ENCODE measurements at places on chromosomes 16 and 17. TPM values are rescaled to one million over a fixed set of nuclear protein-coding genes. Genes with fewer than 3 reads are reported as not detected.

DNA sequence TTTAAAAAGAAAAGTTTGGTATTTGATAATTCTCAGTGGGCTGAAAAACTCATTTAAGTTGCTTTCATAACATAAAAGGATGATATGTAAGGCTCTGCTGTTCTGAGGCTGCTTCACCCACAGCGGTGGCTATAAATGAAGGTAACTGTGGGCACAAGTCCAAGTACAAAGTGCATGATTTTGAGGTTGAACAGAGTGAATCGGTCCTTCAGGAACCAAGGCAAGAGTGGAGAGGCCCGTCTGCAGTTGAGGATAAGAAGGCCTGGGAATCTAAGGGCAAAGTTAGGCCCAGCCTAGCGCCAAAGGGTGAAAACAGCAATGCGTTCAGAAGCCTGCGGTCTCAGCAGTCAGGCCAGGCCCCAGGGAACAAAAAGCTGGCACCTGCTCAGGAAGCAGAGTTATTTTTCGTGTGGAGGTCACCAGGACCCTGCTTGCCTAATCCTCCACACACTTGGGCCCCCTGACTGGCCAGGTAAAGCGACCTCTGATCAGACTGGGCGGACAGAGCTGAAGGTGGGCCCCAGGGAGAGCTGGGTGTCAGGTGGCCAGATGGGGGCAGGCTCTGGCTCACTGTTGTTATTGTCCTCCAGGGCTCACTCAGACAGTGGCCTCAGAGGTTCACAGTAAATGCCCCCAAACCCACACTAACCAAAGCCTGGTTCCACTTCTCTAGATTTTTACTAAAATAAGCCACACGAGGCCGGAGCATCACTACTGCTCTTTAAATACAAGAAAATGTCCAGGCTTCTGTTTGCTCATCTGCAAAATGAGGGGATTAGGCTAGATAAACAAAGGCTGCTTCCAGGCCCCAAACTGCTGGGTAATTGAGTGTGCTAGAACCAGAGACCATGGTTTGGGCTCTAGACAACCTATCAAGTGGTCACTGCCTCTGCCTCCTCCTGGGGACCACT, 46.5 kb downstream of the TEX2 start:
- DNase-seq = no peak

DNA sequence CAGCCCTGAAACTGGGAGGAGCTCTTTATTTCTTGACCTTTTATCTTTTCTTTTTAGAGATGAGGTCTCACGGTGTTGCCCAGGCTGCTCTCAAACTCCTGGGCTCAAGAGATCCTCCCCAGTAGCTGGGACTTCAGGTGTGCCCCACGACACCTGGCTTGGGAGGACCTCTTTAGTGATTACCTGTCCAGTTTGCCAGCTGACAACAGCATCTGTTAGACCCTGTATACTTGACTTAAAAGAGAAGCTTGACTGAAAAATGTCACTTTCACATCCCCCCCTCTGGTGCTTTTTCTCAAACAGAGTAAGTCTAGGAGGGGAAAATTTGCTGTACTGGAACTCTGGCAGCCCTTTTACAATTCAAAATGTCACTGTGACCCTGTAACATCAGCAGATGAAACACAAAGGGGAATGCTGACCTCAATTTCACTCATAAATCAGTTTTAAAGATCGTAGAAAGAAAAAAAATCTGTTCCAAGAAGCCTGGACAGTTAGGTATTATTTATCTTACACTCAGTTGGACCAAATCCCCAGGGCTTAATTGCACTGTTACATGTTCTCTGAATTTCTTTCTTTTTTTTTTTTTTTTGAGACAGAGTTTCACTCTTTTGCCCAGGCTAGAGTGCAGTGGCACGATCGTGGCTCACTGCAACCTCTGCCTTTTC, 1.8 kb upstream of the ERN1 start:
- DNase-seq = no peak

GRCh38 chr17:36148559-36149295, 27.7 kb downstream of the TBC1D3B start:
- DNase-seq = peak; percentile 86

CEP295NL gene
- 1.4 TPM for total RNA-seq

TLCD1 gene
- total RNA-seq = 4.8 TPM

GRCh38 chr17:47956791-47957590, 692 bp downstream of the PRR15L start:
- no peak for DNase-seq

DNA sequence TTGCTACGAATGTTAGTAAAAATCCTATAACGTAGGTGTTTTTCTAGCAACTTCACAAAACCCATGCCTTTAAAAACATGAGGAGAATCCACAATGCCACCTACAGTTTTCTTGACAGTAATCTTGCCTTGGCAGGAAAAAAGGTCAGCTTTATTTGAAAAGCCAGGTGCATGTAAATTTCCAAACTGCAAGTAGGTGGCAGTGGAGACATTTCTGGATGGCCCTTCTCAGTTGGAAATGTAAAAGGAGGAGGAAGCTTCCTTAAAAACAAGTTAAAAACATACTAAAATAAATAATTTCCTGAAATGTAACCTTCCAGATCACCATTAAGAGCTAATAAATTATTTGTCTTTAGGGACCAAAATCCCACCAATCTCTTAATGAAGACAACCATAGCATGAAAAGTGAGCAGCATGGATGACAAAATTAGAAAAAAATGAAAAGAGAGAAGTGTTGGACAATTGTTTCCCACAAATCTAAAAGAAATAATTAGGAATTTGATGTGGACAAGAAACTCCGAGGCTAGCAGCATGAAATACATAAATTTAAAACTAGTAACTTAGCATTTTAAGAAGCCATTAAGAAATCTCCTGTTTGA, 152.2 kb downstream of the SNX11 start:
- DNase-seq = no peak

DNA sequence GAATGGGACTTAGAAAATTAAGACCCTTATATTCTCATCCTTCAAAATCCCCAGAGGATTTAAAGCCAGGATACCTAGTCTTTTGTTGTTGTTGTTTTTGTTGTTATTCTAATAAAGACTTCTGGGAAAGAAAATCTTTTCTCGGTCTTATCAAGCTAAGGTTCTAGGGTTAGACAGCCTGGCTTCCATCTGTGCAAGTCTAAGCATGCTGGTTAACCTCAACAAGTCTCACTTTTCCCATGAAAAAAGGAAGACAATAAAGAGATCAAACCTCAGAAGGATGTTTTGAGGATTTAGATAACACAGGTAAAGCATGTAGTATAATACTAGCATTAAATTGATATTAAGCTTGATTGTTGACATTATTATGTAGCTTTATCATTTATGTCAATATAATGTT, 486.4 kb upstream of the SOX9 start:
- no peak for DNase-seq

KIF19 gene
- 2.4 TPM for total RNA-seq

GRCh38 chr17:35064516-35065215, 1.2 kb upstream of the RFFL start:
- DNase-seq = no peak

DNA sequence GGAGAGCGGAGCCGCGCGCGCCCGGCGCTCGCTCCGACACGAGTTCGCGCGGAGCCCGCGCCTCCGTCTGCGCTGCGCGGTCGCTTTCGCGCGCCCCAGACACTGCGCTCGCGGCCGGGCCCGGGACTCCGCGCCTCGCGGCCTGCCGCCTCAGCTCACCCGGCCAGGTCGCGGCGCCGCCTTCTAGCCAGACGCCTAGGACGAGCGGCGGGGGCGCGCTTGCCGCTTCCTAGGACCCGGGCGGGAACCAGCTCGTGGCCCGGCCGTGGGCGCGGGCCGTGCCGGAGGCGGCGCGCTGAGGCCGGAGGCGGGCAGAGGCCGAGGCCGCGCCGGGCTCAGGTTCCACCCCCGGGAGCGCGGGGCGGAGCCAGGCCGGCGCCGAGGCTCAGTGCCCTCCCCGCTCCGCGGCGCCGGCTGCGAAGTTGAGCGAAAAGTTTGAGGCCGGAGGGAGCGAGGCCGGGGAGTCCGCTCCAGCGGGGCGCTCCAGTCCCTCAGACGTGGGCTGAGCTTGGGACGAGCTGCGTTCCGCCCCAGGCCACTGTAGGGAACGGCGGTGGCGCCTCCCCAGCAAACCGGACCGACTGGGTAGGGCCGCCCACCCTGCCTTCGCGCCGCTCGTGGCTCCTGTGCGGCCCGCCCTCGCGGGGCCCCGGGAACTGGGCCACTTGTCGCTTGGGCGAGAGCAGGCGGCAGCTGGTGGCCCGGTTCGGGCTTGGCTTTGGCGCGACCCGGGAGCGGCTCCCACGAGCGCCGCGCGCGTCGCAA, at the start of gene SPHK1:
TSS of gene SPHK1 (plus strand) at position 388 of the 765 bp plus-strand sequence. CDS start 1,036 bp downstream, outside the sequence.
- peak; percentile 85 for DNase-seq

NPB gene
- total RNA-seq = 0.12 TPM

GRCh38 chr17:17769869-17770631, 66.7 kb downstream of the SREBF1 start:
- DNase-seq = peak; percentile 45

DNA sequence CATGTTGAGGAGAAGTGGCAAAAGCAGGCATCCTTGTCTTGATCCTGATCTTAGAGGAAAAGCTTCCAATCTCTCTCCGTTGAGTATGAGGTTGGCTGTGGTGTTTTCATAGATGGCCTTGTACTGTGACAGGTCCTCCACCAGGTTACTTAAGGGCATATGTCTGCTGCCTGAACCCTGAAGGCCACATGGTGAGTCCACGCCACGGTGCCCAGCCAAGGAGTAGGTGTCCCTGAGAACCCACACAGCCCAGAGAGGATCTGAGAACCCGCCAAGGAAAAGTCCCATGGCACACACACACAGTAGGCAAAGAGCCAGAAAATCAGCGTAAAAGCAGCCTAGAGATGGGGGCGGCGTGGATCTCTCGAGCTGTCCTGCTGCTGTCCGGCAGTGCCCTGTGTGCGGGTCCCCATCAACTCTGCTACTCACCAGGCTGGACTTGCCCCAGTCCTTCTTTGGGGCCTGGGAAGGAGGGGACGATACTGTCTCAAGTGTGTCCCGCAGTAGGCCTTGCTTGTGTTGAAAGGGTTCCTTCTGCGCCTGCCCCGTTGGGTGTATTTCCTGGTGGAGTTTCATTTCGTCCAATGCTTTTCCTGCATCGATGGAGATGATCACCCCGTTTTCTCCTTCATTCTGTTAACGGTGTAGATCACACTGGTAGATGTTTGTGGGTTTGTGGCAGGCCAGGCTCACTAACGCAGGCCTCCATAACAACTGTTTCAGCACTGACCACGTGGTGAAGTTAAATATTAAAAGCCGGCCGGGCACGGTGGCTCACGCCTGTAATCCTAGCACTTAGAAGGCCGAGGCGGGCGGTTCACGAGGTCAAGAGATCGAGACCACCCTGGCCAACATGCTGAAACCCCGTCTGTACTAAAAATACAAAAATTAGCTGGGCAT, 90.8 kb upstream of the DNAH17 start:
- no peak for DNase-seq

DNA sequence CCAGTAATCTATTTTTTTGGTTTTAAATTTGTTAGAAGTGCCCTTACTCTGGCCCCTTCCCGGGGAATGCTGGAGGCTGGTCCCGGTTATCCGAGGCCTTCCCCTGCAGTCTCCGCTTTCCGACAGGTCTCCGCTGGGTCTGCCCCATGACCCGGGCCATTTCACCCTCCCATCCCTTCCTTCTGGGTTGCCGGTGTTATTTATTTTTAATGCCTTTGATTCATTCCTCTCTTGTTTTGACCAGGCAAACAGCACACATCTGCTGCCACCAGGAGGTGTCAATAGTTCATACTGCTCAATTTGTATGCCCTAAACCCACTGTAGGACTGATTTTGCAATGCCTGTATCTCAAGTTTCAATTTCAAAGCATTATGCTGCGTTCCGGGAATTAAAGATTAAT, 113.2 kb upstream of the IRX5 start:
- DNase-seq = no peak

DNA sequence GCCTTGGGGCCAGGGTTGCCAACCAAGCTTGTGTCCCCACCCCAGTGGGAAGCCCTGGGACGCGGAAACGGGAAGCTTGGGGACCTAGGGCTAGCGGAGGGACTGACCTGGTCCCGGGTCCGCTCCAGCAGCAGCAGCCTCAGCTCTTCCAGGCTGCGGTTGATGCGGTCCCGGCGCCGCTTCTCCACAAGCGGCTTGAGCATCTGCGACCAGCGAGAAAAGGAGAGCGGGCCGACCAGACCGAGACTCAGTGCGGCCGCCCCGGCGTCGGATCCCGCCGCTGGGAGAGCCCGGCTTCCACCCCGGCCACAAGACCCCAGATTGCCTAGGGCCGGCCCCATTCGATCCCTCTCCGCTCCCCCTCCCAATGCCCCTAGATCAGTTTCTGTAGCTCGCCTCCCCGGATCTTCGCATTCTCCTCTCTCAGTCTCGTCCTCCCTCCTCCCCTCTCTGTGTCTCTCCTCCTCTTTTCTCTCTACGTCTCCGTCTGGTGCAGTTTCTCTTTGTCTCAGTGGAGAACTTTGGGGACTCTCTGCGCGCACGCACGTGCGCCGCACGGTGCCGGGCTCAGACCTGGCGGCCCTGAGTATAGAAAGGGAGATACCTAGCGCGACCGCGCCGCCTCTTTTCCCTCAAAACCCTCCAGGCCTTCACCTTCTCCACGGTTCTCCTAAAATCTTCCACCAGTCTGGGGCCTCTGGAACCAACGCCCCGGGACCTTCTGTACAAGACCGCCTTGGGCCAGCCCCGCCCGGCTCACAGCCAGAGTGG, 797 bp downstream of the HES7 start:
- DNase-seq = no peak

- no peak for DNase-seq
Measured at GRCh38 chr17:33280162-33280943, 12.7 kb downstream of the ASIC2 start.

SRCIN1 gene
- 2.5 TPM for total RNA-seq

BRCA1 gene
- 10.3 TPM for total RNA-seq

DNA sequence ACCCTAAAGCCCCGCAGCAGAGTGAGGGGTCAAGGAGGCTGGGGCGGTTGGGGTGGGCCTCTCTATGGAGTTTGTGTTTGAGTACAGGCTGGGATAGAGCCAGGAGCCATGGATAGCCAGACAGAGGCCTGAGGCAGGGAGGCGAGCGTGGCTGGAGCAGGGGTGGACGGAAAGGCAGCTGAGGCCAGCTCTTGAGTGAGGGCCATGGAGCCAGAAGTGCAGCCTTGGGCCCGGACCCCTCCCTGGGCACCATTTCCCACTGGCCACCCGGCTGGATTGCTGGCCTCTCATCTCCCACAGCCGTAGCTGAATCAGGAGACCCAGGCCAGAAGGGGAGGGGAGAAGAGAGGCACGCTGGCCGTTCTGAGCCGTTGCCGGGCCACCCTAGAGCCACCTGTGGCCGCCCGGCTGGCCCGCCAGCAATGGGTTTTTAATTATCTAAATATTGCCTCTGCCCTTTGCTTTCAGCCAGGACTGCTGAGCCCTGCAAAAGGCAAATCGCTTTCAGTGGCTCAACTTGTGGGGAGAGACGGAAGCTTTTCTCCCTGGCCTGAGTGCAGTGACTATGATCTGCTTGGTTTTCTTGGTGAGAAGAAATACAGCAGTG, 75.2 kb upstream of the GSE1 start:
- DNase-seq = no peak

SHISA6 gene
- 0.73 TPM for total RNA-seq

Measured in mucosa of descending colon (tissue), 3 donors.